ENCODE measurements at places on chromosomes 12 and 14.

GRCh38 chr14:94555991-94556390, 5.3 kb upstream of the SERPINA4 start:
- DNase-seq, result no peak

DNA sequence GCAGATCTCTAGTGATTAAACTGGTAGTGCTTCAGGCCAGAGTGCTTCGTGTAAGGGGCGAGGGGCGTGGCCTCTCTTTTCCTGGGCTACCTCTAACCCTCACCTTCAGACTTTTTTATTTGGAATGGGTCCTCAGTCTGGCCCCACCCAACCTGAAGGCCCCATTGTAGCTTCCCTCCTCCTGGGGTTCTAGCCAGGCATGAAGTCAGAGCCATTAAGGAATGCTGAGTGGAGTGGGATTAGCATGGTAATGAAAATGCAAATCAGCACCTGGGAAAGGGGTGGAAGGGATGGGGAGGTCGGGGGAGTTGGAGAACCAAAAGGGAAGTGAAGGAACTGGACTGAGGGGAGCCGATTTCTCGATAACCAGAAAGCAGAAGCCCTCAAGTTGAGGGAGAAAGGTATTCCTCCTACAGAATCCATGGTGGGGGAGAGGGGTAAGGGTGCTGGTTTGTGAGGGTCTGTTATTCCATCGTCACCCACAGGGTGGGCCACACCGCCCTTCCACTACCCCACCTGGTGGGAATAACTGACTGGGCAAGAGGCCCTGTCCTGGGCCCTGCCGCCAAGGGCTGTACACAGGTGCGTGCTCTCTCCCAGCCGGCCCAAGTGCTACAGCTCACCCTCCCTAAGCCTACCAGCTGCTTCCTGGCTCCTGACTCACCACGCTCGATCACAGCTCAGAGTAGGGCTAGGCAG, 14.1 kb downstream of the ZFHX2 start:
- peak; percentile 21 for DNase-seq

DNA sequence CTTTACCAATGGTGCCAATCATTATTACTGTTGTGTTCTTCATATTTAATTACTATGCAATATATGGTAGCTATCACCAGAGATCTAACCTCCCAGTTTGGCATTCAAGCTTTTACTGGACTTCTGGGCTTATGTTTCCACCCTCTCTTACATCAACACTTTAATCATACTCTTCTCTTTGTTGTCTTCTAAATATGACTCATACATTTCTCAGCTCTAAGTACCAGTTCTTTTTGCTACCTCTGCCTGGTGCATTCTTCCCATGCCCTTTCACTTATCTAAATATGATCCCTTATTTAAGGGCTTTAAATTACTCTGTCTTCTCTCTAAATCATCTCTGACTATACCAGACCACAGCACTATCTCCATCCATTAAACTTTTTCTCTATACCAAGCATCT, 246.1 kb upstream of the CCDC196 start:
- no peak for DNase-seq

DNA sequence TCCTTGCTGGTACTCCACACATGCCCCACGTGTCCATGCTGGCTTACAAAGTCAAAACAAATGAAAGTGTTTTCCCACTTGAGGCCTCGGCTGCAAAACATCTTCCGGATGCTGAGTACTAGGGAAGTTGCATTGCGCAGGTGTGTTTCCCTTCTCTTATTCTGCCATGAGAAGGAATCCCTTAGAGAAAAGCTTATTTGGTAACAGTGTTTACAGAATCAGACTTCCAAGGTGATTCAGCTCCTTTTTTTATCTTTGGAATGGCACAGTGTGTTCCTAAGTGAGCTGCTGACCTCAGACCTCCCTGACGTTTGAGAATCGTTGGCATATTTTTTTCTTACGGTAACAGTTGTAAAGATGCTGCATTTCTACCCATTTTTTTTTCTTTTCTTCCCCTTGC, 211.3 kb downstream of the ESR2 start:
- DNase-seq, result no peak

DNA sequence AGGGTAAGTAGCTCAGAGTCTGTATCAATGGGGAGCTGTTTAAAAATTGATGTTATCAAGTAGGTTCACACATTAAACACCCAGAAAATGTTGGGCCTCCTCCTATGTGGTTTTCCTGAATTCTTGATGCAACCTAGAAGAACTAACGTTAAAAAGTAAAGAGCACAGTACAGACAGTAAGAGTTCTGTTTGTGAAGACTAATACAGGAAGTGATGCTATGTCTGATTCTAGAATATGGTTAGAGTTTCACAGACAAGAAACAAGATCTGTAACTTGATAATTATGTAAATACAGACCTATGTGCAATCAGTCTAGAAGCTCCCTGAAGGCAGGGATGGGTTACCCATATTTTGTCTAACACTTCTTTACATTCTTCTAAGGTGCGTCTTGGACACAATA, 214.9 kb upstream of the BTG1 start:
- DNase-seq, result no peak

DNA sequence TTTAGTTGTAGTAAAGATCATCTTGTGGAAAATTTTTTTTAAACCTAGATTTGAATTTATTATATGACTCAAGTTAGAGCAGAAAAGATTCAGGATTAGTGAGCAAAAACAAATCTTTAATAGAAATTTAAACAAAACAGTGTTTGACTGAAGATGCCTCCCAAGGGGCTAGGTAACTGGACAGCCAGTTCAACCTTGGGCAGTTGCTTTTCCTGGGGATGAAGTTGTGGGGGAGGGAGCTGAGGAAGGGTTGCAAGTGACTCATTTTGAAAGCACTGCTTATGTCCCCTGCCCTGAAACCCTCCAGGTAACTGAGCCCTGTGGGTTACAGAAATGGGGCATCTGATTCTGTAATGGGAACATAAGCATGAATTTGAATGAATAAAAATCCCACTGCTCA, 13.1 kb downstream of the CFAP54 start:
- no peak for DNase-seq
